ENCODE measurements at places on chromosomes 7 and 10. TPM values are rescaled to one million over a fixed set of nuclear protein-coding genes. Genes with fewer than 3 reads are reported as not detected.

GRCh38 chr7:137546671-137547070 lies 203.1 kb upstream of the PTN start:
- no peak overlapping the region for H3K27ac ChIP-seq
- no peak for DNase-seq
- H3K36me3 ChIP-seq: no peaks in the 10 kb centered on the region
- H3K4me1 ChIP-seq: no peaks in the 10 kb centered on the region

DNA sequence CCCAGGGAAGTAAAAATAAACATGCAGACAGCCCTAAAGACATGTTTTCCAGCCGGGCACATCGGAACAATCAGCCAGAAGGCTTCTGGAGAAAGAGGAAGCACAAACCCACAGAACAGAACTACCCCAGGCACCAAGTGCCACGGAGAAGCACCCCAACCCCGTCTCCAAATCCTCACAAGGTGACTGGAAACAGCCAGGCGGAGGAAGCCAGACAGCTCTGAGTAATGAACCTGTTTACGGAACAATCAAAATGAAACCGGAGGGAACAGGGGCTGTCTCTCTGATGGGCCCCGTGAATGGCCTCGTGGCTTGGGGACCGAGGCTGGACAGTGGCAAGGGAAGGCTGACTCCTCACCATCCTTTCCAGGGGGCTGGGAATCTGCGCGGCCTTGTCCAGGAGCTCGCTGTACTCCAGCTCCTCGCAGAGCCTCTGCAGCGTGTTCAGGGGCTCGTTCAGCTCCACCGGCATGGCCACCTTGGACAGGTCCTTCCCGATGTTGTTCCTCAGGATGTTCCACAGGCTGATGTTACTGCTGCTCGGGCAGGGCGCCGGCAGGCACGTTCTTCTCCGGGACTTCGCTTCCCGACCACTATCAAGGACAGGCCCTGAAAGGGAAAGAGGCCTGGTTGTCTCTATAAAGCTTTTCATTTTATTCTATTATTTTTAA lies 77.0 kb upstream of the GSDME start:
- H3K4me1 ChIP-seq: peaks cover 36% of the 10 kb centered on the region
- 0 out of 2 replicates have a peak, but pooled peaks cover 2% of the 10 kb centered on the region for H3K36me3 ChIP-seq
- no peaks in the 10 kb centered on the region for H3K27me3 ChIP-seq

- DNase-seq: no peak
- no peaks in the 10 kb centered on the region for H3K27me3 ChIP-seq
- no peaks in the 10 kb centered on the region for H3K4me1 ChIP-seq
Observed at GRCh38 chr7:2074691-2075090, 158.1 kb downstream of the MAD1L1 start.

The ADAP1 gene
- 3.5 TPM for total RNA-seq

The HOXA9 gene
- 7.0 TPM for total RNA-seq

DNA sequence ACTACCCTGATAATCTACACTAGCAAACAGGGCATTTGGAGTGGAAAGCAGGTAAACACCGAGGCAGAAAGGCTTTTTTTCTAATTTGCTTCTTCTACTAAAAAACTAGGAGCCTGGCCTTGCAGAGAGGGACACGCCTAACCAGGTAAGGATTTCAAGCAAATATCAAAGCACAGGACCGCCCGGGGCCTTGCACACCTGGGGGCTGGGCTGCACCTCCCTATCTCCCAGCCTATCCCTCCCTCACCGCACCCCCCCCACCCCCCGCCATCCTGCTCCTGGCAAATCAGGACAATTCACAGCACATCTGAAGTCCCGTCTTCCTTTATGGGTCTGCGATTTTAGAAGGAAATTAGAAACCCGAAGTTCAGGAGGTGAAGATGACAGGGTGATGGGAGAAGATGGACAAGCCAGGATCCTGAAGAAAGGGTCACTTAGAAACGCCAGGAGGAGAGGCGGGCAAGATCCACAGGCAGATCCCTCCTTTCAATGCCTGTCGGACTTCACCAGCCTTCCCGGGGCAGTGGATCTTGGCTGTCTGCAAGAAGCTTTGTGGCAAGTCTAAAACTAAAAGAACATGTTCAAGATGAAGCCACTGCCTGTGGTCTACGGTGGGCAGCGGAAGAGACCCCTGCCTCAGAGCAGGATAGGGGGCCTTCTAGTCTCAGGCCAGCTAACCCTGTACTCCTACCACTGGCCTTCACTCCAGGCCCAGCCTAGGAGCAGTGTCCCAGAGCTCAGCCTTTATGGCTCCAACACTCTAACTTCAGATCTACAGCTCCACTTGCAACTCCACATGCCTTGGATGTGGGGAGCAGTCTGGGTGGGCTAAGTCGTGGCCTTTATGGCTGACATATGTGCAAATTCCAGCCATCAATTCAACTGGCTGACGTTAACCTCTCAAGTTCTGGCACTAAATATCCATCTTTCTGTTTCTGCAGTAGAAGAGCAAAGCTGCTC lies 43.9 kb downstream of the TNS3 start:
- H3K27ac ChIP-seq: peak overlapping the region; percentile 58
- peaks cover 90% of the 10 kb centered on the region for H3K4me1 ChIP-seq
- H3K4me3 ChIP-seq: peak overlapping the region; percentile 47
- peak; percentile 83 for DNase-seq

The ANKRD1 gene
- total RNA-seq: 29.8 TPM
